NCI-H524 (cell line): ENCODE measurements at places on chromosomes 3 and 15.

DNA sequence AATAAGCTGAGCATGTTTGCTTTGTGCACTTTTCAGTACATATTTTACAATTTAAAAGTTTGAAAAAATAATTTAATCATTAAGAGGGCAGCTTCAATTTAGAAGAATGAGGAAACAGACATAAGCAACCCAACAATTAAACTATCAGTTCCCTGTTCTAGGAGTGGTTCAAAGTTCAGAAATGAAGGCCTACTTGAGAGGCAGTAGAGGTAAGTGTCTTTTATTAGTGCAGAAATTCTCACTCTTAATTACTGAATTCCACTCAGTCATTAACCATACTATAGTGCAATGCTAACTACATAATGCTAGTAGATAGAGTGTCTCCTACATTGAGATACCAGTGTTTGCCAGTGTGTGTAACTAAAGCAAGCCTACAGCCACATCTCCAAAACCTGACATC, 73.1 kb downstream of the TNIK start:
- no peak for DNase-seq

DNA sequence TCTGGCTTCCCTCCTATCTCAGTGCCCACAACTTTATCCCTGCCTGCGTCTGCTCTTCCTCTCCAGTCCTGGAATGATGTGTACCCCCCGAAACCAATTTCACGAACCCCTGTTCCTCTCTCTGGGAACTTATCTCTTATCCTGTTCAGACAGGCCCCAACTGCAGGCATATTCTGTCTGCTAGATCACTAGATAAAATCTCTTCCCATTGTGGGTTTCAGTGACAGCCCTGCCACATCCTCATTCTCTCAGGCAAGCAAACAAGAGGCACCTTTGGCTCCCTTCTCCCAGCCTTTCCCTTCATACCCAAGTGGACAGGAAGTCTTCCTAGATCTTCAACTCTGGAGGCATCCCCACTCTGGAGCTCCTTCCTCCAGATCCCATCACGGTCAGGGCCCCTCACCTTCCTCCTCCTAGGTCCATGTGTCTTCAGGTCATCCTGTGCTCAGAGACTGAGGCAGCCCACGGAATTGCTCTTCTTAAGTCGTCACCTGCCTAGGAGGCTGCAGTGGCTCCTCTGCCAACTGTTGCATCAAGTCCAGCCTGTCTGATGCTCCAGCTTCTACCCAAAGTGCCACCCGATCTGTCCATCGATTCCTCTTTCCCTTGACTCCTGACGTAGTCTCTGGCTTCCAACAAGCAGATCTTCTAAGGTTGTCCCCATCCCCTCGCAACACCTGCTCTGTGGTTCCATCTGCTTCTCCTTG, 190.8 kb downstream of the SLCO3A1 start:
- no peak for DNase-seq

DNA sequence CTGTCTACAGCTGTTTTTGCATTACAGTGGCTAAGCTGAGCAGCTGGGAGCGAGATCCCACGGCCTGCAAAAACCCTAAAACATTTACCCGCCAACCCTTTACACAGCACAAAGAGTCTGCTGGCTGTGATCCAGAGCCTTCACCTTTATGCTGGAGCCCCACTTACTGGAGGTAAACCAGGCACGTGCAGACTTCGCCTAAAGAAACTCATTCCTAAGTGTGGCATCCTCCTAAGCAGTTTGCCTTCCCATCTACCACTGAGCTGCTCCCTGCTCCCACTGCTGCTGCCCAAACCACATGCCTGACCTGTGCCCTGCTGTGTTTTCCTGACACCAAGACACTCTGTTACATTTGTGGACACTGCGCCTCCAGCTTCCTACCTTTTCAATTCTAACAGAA, 53.0 kb downstream of the CHSY1 start:
- DNase-seq: no peak

DNA sequence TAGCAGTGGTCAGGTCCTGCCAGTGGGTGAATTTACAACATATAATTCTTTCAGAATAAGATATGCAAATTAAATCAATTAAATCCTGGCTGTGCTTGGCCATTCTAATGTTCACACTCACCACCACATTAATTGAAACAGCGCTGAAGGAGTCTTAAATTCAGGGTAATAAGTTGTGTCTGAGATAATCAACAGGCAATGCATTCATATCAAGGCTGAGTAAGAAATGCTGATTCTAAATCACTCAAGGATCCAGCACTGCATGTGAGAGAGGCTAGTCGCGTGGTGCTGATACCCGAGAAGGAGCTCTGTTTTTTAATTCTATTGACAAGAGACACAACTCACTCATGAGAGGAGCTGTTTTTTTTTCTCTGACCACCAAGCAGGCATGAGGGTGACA, 588.8 kb upstream of the ADAMTS9 start:
- no peak for DNase-seq
